ENCODE measurements at places on chromosomes 11 and 22. TPM values are rescaled to one million over a fixed set of nuclear protein-coding genes. Genes with fewer than 3 reads are reported as not detected.

GRCh38 chr11:86681483-86681756, 9.0 kb upstream of the ME3 start:
- no peaks in the 10 kb centered on the region for H3K36me3 ChIP-seq
- H3K4me1 ChIP-seq: no peaks in the 10 kb centered on the region
- no peak for DNase-seq

DNA sequence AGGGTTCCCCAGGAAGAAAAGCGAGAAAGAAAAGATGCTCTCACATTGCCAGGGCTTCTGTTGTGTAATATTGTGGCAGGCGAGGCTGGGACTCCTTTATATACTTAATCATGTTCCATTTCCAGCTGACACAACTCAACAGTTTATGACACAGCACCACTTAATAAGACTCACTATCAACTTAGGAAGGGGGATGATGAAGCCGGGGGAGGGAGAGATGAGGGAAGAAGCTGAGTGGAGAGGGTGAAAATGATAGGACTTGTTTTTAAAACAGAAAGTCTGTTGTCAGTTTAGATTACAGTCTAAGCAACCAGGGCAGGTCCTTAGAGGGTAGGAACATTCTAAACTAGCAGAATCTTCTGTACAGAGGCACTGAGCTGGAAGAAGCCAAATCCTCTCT, 397.0 kb downstream of the NXPE2 start:
- no peak for DNase-seq
- H3K4me1 ChIP-seq: no peaks in the 10 kb centered on the region
- H3K27ac ChIP-seq: no peak overlapping the region
- H3K4me3 ChIP-seq: no peak overlapping the region
- H3K27me3 ChIP-seq: no peaks in the 10 kb centered on the region

DNA sequence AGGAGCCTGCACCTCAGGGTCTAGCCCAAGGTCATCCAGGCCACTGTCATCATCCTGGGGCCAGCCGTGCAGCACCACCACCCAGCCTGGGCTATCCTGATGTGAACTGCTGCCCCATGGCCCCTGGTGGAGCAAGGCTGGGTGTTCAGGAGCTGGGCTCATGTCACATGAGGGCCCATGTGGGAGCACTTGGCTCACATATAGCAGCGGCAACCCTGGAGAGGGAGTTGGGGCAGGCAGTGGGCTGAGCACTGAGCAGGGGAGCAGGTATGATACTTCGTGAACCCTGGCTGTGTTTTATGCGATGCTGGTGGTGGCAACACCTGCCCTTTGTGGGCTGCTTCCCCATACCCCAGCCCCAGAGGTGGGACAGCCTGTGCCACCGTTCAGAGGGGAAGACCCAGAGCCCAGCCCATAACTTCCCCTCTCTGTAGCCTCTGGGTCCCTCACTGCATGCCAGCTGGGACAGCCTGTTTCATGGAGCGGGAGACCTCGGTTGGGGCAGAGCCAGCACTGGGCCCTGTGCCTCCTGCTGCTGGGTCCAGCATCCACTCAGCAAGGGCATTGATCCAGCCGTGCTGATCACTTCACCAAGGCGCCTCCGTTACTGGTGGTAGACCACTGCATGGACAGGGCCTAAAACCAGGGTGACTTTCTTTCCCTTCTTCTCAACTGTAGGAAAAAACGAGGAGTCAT, 62.5 kb upstream of the SUSD2 start:
- no peaks in the 10 kb centered on the region for H3K4me1 ChIP-seq
- H3K27me3 ChIP-seq: no peaks in the 10 kb centered on the region
- H3K36me3 ChIP-seq: peaks cover 26% of the 10 kb centered on the region
- DNase-seq: no peak
- no peak overlapping the region for H3K4me3 ChIP-seq

DNA sequence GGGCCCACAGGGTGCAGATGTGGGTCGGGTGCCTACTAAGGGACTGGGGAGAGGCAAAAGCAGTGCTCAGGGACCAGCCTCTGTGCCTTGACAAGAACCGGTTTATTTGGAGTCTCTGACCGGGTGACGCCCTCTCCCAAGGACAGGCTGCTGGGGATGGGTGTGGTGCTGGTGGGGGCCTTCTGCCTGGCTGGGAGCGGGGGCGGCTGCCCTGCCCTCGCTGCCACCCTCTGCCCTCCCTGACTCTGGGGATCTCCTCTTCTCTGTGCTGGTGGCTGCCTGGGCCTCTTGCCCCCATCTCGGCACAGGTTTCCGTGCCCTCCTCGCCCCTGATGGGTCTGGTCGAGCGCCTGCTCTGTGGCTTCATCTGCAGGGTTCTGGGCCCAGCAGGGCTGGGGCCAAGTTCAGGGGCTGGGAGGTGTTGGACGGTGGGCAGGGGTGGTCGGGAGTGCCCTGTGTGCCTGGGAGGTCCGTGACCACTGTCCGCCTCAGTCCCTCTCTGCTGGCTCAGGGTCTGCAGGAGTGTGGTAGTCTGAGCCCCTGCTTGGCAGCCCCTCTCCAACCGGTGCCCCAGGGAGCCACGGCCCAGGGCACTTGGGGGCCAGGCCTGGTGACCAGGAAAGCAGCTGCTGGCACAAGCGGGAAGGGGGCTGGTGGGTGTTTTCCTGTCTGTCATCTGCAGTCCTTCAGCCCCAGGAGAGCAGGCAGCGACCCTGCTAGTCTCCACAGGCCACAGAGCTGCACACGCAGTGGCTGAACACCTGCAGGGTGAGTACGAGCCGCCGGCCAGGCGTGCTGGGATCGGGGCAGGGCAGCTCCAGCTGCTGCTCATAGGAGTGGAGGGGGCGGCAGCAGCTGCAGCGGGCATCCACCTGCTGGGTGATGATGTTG, 23.5 kb downstream of the MUC6 start:
- no peak for DNase-seq
- peaks cover 15% of the 10 kb centered on the region for H3K36me3 ChIP-seq
- no peak overlapping the region for H3K27ac ChIP-seq
- H3K4me1 ChIP-seq: peaks cover 10% of the 10 kb centered on the region
- no peaks in the 10 kb centered on the region for H3K27me3 ChIP-seq
- H3K4me3 ChIP-seq: no peak overlapping the region

GRCh38 chr11:20162824-20163782, 2.8 kb upstream of the DBX1 start:
- H3K27ac ChIP-seq: no peak overlapping the region
- H3K27me3 ChIP-seq: peaks cover 70% of the 10 kb centered on the region
- H3K4me3 ChIP-seq: peak overlapping the region; percentile 39

FIBIN gene
- total RNA-seq: not detected
